Left hindlimb (tissue), 1 donor: ENCODE measurements at places on chromosomes 3 and 15.

DNA sequence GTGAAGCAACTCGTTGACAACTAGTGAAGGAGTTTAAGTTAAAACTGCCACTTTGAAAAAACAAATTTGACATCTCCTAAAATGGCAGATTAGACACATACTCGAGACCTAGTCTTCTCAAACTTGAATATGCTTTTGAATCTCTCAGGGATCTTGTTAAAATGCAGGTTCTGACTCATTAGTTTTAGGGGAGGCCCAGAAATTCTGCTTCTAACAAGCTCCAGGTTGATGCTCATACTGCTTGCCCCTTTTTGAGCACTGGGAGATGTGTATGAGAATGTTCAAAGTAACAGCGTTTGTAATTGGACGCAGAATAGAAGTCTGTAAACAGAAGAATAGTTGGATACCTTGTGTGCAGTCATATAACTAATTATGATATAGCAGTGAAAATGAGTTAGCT, 1.6 kb downstream of the C3orf38 start:
- no peak for DNase-seq

DNA sequence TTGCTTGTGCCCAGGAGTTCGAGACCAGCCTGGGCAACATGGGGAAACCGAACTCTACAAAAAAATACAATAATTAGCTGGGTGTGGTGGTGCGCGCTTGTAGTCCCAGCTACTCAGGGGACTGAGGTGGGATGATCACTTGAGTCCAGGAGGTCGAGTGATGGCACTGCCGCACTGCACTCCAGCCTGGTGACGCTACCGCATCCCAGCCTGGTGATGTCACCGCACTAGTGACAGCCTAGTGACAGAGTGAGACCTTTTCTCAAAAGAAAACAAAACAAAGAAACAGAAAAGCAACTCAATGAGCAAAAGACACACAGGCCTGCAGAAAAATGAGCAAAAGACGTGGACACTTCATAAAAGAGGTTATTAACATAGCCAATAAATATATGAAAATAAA, 19.9 kb upstream of the SYNM start:
- no peak for DNase-seq

DNA sequence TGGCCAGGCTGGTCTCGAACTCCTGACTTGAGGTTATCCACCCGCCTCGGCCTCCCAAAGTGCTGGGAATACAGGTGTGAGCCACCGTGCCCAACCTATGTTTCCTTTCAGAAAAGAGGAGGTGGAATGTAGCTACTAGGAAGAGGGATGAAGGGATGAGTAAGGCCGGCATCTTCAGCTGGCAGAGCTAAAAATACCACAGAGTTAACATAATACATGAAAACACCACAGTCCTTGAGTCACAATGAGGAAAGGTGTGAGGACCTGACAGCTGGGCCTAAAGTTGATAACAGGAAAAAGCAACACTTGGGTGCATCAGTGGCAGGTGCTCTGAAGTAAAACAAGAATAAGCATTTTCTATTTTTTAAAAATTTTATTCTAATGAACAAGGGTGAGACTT, 392.2 kb downstream of the DIPK2A start:
- no peak for DNase-seq

DNA sequence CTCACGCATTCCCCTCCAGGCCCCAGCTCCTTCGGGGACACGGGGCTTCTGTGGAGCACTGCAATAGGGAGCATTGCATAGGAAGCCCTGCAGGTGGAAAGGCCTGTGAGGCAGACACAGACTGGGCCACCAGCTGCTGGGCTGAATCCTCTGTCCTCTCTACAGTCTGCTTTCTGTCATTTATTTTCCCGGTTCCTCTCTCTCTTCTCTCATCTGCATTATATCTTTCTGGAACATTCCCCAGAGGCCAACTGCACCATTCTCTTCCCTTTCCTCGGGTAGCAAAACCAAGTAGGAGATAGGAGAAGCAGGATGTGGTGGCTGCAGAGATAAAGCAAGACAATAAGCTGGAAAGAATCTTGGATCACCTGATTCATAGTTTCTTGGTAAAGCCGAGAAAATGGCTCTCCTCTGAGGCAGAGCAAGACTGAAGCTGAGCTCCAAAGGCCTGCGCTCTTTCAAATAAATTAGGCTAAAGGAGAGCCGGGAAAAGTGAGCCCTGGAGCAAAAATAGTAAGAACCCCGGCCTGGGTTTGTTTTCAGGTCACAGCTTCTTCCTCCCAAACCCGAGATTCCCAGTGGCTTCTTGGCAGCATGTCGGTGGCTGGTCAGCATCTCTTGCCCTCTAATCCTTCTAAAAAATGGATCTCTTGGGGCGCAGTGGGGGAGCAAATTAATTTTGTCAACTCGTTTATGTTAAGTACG, 5.3 kb downstream of the TM4SF4 start:
- DNase-seq = no peak

- DNase-seq = no peak
Measured at GRCh38 chr15:100152463-100152862, 189.3 kb downstream of the ADAMTS17 start.

DNA sequence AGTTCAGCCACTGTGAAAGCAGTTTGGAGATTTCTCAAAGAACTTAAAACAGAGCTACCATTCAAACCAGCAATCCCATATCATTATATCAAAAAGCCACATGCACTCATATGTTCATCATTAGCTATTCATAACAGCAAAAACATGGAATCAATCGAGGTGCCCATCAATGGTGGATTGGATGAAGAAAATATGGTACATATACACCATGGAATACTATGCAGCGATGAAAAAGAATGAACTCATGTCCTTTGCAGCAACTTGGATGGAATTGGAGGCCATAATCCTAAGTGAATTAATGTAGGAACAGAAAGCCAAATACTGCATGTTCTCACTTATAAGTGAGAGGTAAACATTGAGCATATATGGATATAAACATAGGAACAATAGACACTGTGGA, 32.1 kb downstream of the IMPG2 start:
- no peak for DNase-seq

DNA sequence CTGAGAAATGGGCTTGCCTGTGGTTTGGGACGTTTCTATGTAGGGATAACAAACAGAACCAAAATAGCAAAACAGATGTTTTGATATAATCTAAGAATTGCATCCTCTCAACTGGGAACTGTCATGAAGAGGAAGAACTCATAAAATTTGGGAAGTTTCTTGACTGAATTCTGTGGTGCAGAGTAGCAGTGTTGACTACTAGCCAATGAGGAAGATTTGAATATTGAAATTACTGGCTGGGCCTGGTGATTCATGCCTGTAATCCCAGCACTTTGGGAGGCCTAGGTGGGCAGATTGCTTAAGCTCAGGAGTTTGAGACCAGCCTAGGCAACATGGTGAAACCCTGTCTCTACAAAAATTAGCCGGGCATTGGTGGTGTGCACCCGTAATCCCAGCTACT, 42.2 kb downstream of the ZNF609 start:
- no peak for DNase-seq

- peak; percentile 100 for DNase-seq
Measured at GRCh38 chr3:49786357-49787181, at the start of gene IP6K1. TSS of gene IP6K1 (minus strand) at chr3:49786542. CDS start at chr3:49748040, 38,502 bp downstream.

- no peak for DNase-seq
Measured at GRCh38 chr3:45555666-45556065, 38.9 kb upstream of the LIMD1 start.

DNA sequence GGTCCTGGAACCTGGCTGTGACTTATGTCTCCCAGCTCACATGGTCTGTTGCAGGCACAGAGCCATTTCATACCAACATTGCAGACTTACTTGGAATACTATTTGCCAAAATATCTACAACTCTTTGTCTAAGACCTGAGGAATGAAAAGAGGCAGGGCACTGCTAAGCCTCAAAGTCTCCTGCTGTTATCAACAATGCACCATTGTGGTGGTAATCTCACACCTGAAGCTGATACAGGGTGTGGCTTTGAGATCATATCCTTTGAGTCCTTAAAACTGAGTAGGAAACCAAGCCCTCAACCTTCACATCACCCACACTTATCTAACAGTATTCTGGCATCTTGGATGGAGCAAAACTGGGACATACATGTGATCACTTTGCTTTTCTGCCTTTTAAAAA, 782.0 kb downstream of the EPHA3 start:
- DNase-seq = no peak

DNA sequence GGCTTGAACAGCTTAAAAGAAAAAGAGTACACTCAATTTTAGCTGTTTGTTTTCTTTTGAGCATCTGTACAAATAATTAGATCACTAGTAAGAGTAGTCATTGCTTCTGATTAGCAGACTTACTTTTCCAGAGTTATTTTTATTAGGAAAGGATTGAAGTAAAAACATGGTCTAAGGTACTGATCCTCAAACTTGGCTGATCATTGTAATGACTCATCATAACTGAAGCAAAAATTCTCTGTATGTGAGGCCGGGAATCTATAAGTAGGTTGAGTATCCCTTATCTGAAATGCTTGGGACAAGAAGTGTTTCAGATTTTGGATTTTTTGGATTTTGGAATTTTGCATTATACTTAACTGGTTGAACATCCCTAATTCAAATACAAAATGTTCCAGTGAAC, 12.4 kb downstream of the NMD3 start:
- DNase-seq = no peak

- DNase-seq = no peak
Measured at GRCh38 chr3:177733233-177733632, 536.0 kb upstream of the TBL1XR1 start.

DNA sequence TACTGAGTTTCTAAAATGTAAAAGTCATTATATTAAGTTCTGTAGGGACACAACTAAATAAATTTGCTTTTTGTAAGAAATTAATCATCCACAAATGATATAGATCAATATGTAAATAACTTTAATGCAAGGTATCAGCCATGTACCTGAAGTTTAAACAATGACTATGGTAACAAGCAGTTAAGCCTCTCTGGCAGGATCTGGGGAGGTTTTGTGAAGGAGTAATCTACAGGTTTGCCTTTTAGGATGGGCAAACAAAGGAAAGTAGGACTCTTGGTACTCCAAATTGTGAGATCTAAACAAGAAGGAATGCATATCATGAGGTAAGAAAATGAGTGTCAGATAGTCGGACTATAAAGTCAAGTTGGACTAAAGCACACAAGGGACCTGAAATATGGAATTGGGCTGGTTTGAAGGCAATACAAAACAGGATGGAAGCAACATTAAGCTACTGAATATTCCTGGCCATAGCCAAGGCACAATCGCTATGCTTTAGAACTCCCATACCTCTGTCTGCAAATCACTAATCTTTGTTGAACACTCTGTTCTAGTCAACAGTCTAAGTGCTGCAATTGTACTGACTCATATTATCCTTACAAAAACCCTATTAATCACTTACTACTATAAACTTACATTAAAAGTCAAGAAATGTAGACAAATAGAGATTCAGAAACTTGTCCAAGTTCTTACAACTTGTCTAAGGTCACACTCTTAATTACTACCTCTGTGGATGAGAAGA, 412.8 kb downstream of the DIPK2A start:
- DNase-seq = no peak

GRCh38 chr3:39143051-39143885, 10.1 kb downstream of the CSRNP1 start:
- no peak for DNase-seq

- DNase-seq = no peak
Measured at GRCh38 chr3:64058566-64058965, 35.3 kb upstream of the PSMD6 start.

DNA sequence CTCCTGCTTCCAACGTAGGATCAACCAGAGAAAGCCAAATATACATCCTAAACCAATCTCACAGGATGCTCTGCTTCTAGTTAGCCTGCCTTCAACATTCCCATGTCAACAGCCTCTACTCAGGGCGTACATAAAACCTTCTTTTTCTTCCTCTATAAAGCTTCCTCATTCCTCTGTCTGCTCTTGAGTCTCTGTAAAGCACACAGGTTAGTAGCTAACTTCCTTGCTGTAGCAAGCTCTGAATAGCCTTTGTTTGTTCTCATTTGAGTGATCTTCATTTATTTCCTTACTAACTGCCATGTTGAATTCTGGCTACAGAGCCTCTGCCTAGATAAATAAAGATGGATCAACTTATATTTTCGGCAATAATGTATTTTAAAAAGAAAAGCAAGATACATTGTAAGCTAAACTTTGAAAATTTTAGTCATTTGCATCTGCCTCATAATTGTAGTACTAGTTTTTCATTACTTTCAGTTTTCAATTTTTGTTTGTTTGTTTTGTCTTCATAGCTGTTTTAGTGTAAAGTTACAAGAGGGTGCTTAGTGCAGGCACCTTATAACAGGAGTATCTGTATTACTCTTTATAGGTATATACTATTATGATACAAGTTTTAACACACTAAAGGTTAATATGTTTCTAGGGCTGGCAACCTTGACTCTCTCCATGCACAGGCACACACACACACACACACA, 498.2 kb downstream of the PYDC2 start:
- DNase-seq = no peak

GRCh38 chr3:105938101-105938500, 69.3 kb upstream of the CBLB start:
- DNase-seq = peak; percentile 79

DNA sequence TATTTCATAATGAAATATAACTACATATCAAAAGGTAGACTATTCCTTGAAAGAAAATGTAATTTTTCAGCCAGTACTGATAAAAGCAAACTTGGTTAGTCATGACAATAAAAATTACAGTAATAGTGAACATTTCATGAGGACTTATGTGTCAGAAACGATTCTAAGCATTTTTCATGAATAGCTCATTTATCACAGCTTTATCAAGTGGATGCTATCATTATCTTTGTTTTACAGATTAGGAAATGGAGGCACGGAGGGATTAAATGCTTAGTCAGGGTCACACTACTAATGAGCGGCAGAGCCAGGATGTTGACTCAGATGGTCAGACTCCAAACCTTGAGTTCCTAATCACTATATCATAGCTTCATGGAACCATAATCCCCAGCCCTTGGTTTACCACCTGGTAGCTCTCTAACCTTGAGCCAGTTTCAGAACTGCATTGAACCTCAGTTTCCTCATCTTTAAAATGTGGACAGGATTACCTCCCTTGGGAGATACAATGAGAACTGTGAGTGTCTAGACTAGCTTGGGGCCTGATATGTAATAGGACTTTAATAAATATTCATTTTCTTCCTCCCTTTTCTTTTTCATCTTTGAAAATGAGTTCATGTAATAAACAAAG, 85.4 kb downstream of the TNIK start:
- no peak for DNase-seq

GRCh38 chr3:59558906-59559720, 509.3 kb upstream of the CFAP20DC start:
- no peak for DNase-seq

DNA sequence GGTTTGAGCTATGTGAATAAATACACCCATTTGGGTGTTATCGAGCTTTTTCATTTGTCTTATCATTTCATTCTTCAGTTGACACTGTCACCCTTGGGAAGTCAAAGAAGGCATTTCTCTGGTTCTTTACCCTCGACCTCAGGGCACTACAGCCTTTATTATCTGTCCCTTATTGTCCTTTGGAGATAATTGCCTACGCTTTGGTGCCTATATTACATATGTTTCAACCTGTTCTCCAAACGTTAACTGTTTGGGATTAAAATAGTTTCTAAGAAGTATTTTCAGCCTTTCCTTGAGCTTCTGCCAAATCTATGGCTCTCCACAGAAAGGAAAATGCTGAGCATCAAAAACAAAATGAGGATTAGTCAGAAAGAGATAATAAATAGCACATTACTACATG, 395.4 kb upstream of the ADAMTS9 start:
- no peak for DNase-seq

GRCh38 chr3:14516738-14517345, 23.3 kb downstream of the GRIP2 start:
- DNase-seq = no peak
